ENCODE measurements at places on chromosomes 2 and 18.

DNA sequence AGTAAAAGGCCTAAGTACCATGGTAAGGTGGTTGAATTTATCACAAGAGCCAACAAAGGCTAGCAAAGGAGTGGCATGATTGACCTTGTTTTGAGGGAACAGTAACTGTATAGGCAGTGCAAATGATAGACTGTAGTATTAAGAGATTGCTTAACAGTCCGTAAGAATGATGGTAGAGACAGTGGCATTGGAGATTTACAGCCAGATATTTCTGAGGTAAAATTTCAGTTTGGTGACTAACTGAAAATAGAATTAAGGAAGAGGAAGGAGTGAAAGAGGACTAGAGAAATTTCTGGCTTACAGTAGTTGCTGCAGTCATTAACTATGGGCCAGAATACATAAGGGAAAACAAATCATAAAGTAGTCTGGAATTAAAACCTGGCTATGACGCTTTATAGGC lies 4.4 kb upstream of the BAZ2B start:
- DNase-seq, result no peak

GRCh38 chr2:47641366-47641765 lies 141.6 kb upstream of the MSH6 start:
- DNase-seq, result no peak

DNA sequence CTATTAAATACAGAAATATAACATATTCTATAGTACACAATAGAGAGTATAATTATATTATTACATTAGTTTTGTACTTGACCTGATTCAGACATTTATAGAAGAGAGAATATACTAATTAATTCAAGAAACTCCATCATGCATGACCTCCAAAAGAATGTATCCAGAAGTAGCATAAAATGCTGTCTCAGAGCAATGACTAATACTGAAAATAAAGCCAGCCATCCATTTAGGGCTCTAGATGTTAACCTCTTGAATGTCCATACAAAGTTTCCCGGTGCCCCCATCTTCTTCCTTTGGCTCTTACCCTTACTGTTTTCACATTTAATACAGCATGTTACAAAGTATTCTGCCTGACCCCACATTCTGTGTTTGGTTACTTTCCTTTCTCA lies 102.0 kb downstream of the ARHGAP15 start:
- DNase-seq, result no peak

DNA sequence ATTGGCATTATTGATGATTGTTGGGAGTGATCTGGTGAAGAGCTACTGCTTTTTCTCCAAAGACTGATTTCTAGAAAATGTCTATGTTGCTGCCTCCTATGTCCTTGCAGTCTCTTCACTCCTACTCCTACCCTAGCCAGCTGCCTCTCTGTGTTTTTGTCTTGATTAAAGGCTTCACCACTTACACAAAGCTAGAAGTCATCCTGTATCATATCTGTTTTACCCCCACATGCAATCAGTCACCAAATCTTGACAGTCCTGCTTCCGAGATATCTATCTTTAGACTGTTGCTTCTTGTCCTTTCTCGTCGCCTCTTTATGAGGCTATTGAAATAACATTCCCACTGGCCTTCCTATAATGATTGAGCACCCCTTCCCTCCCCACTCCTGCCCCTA lies 84.5 kb upstream of the ITGA4 start:
- no peak for DNase-seq

GRCh38 chr2:44939106-44940048 lies 2.1 kb upstream of the SIX3 start:
- no peak for DNase-seq

GRCh38 chr2:127582863-127583861 lies 47.7 kb downstream of the MYO7B start:
- no peak for DNase-seq

DNA sequence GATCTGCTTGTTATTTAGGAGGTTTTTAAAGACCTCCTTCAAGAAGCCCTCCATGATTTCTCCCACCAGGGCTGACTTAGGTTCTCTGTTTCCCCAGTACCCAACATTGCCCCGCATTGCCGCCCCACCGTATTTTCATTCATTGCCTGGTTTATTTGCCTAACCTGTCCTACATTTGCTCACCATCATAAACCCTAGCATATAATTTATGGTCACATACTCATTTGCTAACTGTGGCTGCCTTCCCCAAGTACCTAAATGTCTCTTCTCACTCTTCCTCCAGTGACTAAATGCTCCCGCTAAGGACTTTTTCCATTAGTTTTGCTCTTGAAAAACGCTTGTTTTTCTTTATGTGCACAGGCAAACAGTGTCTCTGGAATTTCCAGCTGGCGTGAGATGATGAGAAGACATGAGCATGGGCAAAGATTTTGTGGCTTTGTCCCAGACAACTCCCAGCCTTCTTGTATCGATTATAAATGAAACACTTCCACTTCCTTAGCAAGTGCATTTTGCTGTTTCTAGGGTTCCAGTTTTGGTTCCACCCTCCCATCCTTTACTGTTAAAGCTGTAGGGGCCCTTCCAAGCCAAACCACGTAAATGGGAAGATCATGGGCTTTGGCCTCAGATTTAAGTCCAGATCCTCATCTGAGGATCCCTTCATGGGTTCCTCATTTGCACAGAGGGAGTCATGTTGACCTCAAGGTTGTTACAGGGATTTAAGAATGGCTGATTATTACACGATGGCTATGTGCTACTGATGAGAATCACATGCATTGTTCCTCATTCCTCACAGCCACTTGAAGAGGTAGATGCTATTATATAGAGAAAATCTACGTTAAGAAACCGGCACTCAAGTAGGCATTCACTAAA lies 21.0 kb upstream of the ARMC9 start:
- DNase-seq, result no peak

- DNase-seq, result no peak
These were observed 13.5 kb downstream of the INPP4A start for GRCh38 chr2:98458207-98458606.

GRCh38 chr2:73418343-73418742 lies 32.7 kb downstream of the ALMS1 start:
- no peak for DNase-seq
